ENCODE measurements at places on chromosomes 6 and 20. TPM values are rescaled to one million over a fixed set of nuclear protein-coding genes. Genes with fewer than 3 reads are reported as not detected.

Gene SLC22A2
- total RNA-seq: not detected

- no peak for DNase-seq
These were observed 154.0 kb downstream of the TSHZ2 start for GRCh38 chr20:53126185-53126584.

Gene SLC32A1
- total RNA-seq: not detected

DNA sequence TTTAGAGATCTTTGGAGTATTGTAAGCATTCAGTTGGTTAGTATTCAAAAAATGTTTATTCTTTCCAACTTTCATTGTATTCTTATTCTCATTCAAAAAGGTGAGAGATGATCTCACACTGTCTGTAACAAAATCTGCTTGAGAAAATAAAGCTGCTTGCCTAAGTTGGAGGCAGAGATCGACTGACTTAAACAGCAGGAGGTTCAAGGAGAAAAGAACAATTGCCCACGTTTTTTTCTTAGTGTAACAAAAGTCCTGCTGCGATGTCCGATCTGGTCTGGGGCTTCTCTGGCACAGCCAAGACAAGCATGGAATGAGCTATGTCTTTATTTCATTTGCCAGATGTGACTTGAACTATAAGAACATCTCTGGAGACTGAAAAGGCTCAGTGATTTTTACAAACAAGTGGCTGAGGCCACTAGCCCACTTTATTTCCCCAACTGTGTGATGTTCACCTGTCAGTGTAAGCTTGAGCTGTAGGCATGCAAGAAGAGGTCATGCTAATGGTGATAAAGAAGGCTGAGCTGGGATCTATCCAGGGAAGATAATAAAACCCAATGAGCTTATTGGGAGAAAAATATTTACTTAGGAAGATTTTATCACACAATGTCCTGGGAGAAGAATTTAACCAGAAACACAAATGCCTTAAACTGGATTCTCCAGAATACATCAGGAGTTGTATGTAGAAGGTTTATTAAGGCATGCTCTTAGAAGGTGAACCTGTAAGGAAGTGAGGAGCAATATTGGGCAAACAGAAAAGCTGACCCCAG is 580.1 kb upstream of the BTBD3 start:
- DNase-seq: no peak

GRCh38 chr20:63536241-63536977 is 767 bp downstream of the PTK6 start:
- DNase-seq: no peak

Gene BTNL2
- not detected for total RNA-seq

GRCh38 chr6:11500008-11500407 is 37.5 kb upstream of the TMEM170B start:
- DNase-seq: no peak

GRCh38 chr20:19009081-19009688 is 195.6 kb downstream of the SCP2D1 start:
- DNase-seq: no peak

Gene IP6K3
- not detected for total RNA-seq

GRCh38 chr6:143596866-143597265 is 80.9 kb upstream of the PHACTR2 start:
- no peak for DNase-seq

DNA sequence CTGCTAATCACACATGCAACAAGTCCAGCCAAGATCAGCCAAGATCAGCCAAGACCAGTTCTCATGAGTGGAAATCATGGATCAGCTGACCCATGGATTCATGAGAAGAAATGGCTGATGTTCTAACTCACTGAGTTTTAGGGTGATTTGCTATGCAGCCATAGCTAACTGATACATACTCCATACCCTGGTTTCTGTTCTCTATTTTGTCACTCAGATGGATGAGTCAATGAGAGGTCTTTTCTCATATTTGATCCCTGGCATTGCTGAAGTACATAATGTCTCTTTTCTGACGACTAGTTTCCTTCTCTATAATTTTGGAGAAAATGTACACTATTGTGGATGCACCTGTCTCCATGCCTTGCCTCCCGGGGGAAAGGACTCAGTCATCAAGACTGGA is 118.4 kb upstream of the LY86 start:
- no peak for DNase-seq

GRCh38 chr6:165321555-165322145 is 12.2 kb upstream of the C6orf118 start:
- DNase-seq: no peak

Gene TNF
- total RNA-seq: 6.4 TPM

- no peak for DNase-seq
These were observed 3.3 kb upstream of the HLA-DMA start for GRCh38 chr6:32956176-32956575.

Gene BCLAF1
- total RNA-seq: 180 TPM

DNA sequence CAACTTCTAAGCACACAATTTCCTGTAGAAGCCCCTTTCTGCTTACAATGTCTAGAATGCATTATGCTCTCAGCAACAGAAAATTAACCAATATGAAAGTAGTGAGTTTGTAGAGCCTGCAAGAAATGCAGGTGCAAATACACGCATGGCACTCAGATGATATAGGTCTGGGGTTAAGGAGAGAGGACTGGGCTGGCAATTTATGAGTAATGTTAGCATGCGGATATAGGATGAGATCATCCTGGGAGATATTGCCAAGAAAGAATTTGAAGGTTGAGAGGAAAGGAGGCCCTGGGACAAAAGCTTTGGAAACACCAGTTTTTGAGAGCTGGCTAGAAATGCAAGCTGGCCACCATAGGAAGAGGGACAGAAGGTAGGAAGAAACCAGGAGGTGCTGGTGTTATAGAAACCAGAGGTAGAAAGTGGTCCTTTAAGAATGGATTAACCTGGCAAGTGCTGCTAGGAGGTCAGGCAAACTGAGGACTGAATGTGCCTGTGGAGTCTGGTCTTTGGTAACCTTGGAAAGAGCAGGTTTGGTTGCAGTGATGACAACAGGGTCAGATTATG is 183.2 kb upstream of the MYLIP start:
- DNase-seq: no peak

DNA sequence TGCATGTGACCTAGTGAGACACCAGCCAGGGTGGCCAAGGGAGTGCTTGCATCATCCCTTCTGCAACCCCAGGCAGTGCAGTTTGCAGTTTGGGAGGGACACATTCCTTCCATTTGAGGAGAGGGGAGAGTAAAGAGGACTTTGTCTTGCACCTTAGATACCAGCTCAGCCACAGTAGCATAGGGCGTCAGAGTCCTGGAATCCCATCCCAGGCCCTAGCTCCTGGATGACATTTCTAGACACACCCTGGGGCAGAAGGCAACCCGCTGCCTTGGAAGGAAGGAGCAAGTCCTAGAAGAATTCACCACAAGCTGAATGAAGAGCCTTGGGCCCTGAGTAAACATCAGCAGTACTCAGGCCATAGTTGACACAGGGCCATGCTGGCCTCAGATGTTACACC is 680.4 kb upstream of the IMPG1 start:
- DNase-seq: no peak

Gene NKAIN2
- total RNA-seq: not detected

GRCh38 chr6:166306378-166307081 is 1.7 kb downstream of the PRR18 start:
- DNase-seq: no peak

DNA sequence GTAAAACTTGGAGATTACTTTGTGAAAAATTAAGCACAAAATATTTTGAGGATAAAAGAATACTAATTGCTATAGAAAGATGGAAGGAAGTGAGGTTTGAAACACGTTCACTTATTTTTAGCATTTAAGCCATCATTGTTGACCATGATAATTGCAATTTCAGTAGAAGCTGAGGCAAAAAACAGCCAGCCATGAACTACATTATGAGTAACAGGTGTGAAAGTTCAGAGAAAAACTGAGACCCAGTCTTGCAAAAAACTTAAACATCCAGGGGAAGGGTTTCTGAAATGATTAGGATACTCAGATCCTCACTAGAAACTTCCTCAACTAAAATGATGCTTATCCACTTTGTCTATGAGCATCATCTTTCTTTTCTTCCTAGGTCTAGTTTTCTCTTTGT is 619.4 kb downstream of the PHF3 start:
- DNase-seq: no peak

- no peak for DNase-seq
These were observed 9.1 kb upstream of the ZNFX1 start for GRCh38 chr20:49286689-49287551.

Gene BFSP1
- total RNA-seq: 1.2 TPM

- no peak for DNase-seq
These were observed 169.9 kb upstream of the RNF217 start for GRCh38 chr6:124792386-124792785.

Gene SAYSD1
- 13.5 TPM for total RNA-seq
